CD4-positive, alpha-beta T cell (primary cell): ENCODE measurements at places on chromosomes 7 and 10. TPM values are rescaled to one million over a fixed set of nuclear protein-coding genes. Genes with fewer than 3 reads are reported as not detected.
A peak's percentile ranks its signal among the peaks of the same experiment; 100 is the strongest.

DNA sequence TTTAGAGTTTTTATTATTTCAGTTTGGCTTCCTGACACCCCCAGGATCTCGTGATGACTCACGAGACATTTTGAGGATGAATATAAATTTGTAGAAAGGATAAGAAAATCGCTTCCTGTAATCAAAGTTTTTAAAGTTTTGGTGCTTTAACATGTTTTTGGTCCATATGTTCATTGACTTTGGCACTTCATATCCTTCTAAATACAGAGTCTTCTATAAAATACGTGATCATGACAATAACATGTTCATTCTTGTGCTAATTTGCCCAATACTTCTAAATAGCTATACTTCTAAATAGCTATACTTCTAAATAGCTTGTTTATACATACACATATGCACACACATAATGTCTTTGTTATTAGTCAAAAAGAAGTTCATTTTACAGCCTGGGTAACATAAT is 341.9 kb downstream of the PLXDC2 start:
- no peak for DNase-seq

- no peak for DNase-seq
Measured at GRCh38 chr10:97939446-97939990, 89.9 kb downstream of the GOLGA7B start.

- no peak for DNase-seq
Measured at GRCh38 chr10:71187600-71187999, 24.8 kb upstream of the UNC5B start.

DNA sequence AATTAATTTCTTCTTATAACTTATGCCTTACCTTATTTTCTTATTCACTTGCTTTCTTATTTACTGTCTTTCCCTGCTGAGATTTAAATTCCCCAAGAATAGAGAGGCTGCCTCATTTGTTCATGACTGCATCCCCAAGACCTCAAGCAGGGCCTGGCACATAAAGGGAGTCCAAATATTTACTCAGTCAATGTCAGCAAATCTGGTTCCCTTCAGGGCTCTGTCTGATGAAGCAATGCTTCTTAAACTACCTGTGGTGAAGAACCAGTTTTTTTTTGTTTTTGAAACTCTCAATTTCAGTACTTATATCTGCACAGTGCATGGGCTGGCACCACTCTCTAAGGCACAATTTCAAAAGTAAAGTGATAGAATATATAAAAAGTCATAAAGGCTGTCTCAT is 4.7 kb downstream of the ZNF239 start:
- DNase-seq = no peak

GRCh38 chr7:155935726-155936125 is 123.5 kb upstream of the SHH start:
- no peak for DNase-seq

- no peak for DNase-seq
Measured at GRCh38 chr7:132002343-132002968, 446.0 kb upstream of the PODXL start.

DNA sequence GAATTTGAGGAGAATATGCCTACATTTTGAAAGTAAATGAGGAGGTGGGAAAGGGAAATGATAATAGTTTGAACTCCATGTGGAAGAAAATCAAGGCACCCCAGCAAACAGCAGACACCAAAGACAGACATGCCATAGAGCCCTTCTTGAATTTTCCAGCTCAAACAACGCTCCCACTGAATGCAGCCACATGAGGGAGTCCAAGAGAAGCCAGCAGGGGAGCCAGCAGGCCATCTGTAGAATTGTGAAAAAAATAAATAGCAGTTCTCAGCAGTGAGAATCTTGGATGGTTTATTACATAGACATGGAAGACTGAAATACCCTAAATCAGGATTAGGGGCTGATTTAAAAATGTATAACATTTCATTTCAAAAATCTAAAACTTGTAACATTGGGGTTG is 1567.3 kb upstream of the LRRTM3 start:
- no peak for DNase-seq

DNA sequence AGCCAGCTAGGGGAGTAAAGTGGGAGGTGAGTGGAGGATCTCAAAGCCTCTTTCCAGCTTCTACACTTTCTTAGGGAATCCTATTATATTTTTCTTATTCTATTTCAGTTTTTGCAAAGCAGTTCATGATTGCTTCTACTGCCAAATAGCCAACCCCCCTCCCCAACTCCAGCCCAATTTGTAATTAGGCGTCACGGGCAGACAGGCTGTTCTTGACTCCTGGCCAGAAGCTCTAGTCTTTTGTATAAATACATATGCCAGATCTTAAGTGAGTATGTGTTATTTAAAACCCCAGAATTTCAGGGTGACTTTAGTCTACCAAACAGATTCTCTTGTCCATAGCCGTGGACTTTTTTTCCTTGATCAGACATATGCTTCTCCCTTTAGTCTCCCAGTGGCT is 255.2 kb downstream of the BUB3 start:
- DNase-seq = no peak

DNA sequence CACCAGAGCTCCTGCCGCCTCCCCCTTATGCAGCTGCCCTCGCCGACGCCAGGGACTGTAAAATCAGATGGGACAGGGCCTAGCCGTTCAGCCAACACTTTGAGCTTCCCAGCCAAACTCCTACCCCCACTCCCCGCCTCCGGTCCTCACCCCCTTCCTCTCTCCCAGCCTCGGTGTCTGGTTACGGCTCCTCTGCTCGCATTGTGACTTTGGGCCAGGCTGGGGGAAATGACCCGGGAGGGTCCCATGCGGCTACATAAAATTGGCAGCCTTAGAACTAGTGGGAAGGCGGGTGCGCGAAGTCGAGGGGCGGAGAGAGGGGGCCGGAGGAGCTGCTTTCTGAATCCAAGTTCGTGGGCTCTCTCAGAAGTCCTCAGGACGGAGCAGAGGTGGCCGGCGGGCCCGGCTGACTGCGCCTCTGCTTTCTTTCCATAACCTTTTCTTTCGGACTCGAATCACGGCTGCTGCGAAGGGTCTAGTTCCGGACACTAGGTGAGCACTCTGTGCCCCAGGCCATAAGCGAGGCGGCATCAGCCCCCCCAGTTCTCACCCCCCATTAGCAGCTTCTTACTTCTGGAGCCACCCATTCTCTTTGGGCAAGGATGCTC is at the start of gene KAZALD1:
Gene KAZALD1 (plus strand): TSS at position 366 of the 608 bp plus-strand sequence. CDS start 604 bp downstream, outside the sequence.
- no peak for DNase-seq

DNA sequence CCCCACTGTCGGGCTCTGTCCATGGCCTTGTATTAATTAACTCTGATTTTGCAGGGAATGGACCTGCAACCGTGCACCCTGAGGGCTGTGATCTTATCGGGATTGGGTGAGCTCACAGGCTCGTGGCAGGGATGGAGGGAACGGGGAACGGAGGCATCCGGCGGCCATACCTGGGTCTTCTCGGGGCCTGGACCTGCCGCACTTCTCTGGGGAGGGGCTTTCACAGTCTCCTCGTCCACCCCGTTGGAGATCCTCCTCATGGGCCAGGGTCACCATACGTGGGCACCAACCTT is 57.5 kb upstream of the SHH start:
- DNase-seq = no peak

DNA sequence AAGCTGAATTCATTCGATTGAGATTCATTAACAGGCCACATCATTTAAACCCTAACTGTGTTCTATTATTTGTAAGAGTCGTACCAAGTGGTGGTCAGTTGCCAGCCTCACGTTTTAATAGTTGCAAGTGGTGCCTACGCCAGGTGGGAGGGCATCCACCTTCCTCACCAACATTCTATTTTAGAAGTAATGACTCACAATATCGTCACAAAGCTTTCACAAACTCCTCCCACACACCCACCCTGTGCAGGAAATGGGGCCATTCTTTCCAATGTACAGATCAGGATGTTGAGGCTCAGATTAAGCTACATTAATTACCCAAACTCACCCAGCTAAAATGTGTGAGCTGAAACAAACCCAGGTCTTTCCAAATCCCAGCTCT is 77.3 kb upstream of the SAMD8 start:
- DNase-seq = no peak

DNA sequence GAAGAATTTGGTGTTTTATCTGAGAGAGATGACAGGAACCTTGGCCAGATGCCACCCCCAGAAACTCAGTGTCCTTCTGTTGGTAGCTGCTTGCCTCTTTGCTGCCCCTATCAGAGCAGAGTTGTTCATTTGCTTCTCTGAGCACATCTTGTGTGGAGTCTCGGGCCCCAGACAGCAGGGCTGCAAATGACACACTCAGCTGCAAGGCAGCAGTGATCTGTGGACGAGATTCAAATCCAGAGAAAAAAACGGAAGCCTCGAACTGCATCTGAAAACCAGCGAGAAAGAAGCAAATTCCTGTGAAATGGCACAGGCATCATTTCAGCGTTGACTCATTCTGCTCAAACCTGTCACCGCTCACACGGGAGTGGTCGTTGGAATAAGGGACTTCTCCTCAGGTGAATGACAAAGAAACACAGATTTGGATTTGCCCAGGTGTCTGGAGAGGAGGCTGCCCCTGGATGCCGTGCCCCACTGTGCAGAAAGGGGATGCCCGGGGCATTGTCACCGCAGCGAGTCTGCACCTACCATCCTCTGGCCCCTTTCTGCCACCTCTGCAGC is 144.7 kb downstream of the PFKFB3 start:
- peak; percentile 85 for DNase-seq

GRCh38 chr10:103145860-103146466 is 47.1 kb downstream of the NT5C2 start:
- no peak for DNase-seq

DNA sequence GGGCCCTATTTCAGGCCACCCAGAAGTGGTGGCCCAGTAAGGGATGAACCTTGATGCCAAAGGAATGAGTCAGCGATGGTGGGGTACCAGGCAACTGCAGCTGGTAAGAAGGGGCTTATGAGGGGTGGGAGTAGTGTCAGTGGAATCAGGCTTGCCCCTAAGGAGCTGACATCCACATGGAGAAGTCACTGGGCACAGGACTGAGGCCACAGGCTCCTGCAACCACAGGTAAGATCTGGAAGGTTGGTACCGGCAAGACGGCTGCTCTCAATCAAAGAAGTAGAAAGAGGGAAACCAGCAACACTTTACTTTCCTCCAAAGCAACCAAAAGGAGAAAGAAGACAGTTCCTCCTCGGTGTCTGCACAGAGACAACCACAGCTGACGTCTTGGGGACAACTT is 2.5 kb downstream of the GCK start:
- no peak for DNase-seq

GRCh38 chr7:126957443-126957842 is 295.3 kb downstream of the GRM8 start:
- DNase-seq = no peak

GRCh38 chr7:26696161-26696560 is 168.2 kb downstream of the SKAP2 start:
- no peak for DNase-seq

- DNase-seq = peak; percentile 25
Measured at GRCh38 chr7:107147464-107148393, 21.1 kb upstream of the HBP1 start.

DNA sequence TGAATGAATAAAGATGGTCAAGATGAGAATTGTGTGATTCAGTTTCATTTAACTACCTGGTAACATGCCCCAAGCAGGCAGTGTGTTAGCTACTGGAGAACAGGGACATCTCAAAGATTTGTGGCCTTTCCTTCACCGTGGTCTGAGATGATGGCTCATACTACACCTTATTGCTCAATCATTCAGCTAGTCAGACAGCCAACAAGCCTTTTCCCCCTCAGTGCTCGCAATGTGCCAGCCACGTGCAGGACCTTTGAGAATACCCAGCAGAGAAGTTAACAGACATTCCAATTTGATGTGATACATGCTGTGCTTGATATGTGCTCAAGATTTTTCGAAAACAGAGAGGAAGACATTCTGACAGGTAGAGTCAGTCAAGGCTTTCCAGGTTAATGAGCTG is 562.8 kb downstream of the SUGCT start:
- DNase-seq = no peak

The CHAT gene
- not detected for total RNA-seq

The AKR1C8 gene
- total RNA-seq = 0.28 TPM

The CNPY1 gene
- total RNA-seq = not detected

The IQUB gene
- total RNA-seq = not detected

The FXYD4 gene
- total RNA-seq = not detected

The DPP6 gene
- total RNA-seq = not detected

The RSPH10B2 gene
- not detected for total RNA-seq

The ANXA11 gene
- 153 TPM for total RNA-seq

The GNGT1 gene
- total RNA-seq = not detected

The CC2D2B gene
- not detected for total RNA-seq

The AEBP1 gene
- total RNA-seq = 21.3 TPM

The ZNF716 gene
- not detected for total RNA-seq
